ENCODE measurements at places on chromosomes 3 and 15.

DNA sequence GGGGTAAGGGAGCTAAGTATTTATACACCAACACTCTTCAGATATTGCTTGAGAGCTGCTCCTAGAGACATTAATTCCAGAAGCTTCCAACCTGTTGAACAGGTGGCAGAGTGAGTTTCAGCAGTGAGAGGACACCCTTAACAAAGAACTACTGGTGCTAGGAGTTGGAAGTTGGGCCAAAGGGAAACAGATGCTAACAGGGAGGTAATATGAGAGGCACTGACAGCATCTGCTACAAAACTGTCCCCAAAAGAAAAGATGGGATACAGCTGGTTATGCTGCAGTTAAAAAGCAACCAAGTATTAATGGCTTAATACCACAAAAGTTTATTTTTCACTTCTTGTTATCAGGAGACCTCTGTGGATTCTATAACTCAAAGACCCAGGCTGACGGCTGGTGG, 104.5 kb upstream of the SATB1 start:
- DNase-seq = no peak

DNA sequence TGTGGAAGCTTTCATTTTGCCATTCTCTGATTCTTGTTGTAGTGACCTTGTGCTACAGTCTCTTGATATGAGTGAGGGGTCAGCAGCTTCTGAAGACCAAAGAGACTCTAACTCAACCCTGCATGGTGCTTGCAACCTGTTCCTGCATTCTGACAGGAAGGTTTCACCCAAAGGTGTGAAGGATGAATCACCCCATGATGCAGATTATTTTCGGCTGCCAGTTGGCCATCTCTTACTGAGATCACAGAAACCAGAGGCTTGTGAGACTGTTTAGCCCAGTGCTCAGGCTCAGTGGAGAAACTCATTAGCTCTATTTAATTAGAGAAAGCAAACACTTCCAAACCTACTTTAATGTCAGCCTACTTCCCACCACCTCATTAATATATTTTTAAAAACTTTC, 29.2 kb upstream of the TPRG1 start:
- DNase-seq = no peak

DNA sequence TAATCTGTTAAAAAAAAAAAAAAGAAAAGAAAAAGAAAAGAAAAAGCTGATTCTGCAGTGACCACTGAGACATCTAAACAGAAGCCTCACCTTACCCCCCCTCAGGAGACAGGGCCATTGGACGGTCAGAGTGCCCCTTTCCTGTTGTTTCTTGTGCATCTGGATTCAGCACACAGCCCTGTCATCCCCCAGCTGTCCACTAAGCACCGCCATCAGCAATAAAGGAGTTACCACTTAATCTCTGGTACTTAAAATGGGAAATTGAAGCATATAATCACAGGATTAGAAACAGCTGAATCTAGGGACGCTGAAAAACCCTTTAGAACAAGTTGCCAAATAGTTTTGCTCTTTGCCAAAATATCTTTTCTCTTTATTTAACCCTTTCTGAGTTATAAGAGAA, 62.5 kb downstream of the TRIM69 start:
- no peak for DNase-seq

DNA sequence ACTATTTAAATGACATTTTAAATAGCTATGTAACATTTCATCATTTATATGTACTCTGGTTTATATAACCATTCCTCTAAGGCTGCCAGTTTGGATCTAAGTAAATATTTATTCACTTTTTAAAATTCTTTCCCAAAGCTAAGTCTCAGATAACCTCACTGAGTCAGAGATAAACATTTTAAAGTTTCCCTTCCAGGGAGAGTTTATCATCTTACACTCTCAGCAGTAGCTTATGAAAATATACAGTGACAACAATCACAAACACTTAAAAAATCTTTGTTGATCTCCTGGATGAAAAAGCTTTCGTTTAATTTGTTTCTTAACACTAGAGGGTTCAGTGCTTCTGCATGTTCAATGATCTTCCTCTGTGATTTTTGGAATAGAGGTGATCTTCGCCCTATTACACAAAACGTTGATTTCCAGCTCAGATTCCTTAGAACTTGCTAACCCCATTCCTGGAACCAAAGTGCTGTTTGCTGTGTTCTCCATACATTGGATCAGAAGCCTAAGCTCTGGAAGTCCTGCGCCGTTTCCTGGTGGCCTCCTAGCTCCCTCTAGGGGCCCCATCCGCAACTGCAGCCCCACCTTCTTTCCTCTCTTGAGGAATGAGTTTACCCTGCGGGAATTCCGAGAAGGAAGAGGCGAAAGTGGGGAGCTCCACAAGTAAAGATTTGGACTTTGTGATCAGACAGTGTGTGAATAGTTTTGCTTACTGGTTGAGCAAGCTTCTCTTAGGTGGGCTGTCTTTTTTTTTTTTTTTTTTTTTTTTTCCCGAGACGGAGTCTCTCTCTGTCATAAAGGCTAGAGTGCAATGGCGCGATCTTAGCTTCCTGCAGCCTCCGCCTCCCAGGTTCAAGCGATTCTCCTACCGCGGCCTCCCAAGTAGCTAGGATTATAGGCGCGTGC, 29.3 kb upstream of the SACM1L start:
- peak; percentile 64 for DNase-seq

DNA sequence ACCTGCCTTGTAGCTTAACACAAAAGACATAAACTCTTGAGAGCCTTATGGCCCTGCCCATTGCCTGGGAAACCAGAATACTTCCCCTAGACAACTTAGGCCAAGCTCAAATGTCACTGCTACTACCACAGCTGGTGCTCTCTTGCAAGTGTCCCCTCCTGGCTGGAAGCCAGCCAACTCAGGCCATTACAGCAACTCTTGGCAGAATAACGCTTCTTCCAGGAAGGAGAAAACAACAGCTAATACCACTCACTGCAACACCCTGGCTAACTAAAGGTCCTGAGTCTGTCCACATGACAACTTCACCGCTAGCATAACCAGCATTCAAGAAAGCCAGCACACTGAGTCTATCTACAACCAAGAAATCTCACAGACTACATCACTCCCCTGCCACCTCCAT, 5.1 kb upstream of the B4GALT4 start:
- DNase-seq = no peak

DNA sequence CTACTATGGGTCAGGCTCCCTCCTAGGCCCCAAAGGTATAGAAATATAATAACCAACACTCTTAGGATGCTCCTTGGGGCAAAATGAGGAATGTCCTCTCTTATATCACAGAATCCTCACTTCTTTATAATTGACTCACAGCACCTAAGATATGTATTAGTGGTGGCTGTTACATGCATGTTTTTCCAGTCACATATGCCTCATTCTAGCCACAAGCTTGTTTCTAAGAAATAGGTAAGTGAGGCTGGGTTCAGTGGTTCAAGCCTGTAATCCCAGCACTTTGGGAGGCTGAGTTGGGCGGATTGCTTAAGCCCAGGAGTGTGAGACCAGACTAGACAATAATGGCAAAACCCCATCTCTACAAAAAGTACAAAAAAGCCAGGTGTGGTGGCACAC, 57.9 kb upstream of the PSMD6 start:
- DNase-seq = no peak
